ENCODE measurements at places on chromosomes 5 and 9.

DNA sequence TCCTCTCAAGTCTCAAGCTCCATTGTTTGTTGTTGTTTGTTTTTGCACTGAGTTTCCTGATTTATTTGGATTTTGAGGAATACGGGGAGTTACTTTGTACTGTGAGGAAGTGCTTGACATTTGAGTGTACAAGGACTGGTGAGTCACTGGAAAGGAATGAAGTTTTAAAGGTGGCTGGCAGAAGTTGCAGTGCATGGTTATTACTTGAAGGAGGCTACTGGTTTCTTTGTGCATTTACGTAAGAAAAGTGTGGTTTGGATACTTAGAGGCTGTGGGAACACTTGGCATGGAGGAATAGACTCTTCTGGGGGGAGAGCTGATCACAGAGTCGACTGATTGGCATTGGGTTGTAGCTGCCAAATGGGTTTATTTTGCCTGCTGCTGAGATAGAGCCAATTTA, 919.0 kb downstream of the TAF11L14 start:
- peak; percentile 3 for DNase-seq

GRCh38 chr9:76099516-76099915, 209.0 kb downstream of the PCSK5 start:
- no peak for DNase-seq

DNA sequence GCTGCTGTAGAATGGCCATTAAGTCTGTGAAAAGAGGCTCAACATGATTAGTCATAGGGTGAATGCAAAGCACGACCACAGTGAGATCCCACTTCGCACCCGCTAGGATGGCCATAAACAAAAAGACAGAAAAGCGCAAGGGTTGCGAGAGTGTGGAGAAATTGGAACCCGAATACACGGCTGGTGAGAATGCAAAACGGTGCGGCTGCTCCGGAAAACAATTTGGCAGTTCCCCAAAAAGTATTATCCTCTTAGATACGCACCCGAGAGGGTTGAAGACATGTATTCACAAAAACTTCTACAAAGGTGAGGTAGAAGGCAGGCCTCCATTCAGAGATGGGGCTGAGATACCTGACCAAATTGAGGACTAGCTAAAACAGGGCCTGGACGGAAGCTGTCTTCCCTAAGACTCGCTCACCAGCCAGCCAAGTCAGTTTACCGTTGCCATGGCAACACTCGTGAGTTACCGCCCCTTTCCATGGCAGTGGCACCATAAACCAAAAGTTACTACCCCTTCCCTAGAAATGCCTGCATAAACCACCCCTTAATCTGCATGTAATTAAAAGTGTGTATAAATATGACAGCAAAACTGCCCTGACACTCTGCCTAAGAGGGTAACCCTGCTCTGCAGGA, 726 bp upstream of the PSMB7 start:
- DNase-seq = no peak

DNA sequence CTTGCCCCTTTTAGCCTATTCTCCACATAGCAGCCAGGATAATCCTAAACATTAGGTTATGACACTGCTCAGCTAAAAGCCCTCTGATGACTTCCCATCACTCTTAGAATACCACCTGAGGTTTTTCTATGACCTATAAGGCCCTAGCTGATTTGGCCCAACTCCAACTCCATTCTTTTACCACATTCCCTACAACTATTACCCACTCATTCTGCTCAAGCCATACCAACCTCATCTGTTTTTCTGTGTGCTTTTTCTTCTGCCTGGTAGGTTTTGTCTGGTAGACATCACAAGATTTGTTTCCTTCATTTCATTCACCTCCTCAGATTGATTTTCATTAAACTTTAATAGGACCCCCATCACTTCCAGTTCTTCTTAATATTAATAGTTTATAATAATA, 12.5 kb upstream of the FCHO2 start:
- DNase-seq = no peak

DNA sequence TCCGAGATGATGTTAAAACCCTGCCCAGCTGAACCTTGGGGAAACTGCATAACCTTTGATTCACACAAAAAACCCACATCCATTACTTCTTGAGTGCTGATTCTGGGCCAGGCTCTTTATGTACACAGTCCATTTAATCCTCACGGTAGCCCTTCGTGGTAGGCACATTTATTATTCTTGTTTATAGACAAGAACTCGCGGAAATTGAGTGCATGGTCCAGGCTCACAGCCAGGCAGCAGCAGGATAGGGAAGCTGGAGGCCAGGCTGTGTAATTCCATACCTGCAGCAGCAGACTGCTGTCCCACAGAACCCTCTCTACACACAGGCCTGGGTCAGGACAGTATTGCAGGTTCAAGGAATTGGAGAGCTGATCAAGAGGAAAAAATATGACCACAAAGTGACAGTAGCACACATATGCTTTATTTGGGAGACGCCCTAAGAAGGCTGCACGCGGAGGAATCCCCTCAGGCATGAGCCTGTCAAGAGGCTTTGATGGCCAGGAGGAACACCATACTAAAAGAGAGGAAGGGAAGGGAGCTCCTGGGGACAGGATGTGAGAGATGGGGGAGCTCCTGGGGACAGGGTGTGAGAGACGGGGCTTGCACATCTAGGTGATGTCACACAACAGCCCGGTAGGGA, 28.4 kb upstream of the FAM120A start:
- DNase-seq = no peak

GRCh38 chr9:134724202-134724911, 82.8 kb downstream of the COL5A1 start:
- DNase-seq = no peak
